ENCODE measurements at places on chromosomes 5 and 9.

DNA sequence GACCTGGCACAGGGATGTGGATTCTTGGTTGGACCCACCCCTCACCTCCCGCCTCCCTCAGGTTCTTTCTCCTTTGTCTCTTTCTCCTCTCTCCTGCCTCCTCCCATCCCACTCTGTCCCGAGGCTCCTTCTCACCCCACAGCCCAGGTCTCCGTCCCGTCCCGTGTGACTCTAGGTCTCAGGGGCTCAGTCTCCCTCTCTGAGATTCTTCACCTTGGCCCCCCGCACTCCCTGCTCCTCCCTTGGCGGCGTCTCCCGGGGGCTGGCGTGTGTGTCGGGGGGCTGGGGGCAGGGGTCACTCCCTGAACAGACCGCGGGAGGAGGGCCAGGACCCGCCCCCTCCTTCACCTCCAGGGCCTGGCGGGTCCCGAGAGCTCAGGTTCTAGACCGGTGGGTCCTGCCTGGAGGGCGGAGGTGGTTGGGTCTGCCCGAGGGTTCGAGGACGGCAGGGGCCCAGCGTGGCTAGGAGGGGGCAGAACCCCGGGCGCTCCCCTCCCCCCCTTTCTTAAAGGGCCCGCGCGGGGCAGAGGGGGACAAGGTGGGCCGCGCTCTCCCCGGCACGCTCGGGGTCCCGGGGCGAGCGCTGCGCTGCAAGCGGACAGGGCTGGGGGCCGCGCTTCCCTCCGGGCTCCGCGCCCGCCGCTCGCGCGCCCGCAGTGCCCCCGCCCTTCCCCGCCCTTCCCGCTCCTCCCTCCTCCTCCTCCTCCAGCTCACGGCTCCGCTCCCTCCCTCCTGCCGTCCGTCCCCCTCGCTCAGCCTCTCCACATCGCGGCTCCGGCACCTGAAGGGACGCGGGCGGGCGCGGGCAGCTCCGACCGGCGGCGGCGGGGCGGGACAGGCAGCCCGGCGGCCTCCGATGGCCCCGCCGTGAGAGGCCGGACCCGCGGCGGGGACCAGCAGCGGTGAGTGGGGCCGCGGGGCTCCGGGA, at the start of gene PSD2:
TSS of gene PSD2 (plus strand) at position 735 of the 928 bp plus-strand sequence. CDS start 13,633 bp downstream, outside the sequence.
- no peak for DNase-seq

DNA sequence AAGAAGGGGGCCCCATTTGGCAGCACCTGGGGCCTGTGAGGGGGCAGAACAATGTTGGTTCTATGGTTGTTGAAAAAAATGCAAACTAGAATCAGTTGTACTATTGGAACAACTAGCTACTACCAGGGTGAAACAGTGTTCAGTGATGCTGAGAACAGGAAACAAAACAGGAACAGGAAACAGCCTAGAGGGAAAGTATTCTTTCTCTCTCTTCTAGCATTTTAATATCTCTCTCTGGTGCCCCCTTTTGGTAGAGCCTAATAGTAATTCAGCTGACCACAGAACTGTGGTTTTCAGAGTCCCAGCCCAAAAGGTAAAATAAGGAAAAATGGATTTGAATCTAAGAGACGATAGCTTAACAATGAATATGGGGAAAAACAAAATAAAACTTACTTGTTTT, 138.0 kb upstream of the KCNN2 start:
- no peak for DNase-seq

- DNase-seq, result no peak
These were observed 384.6 kb upstream of the KLF4 start for GRCh38 chr9:107874137-107874536.

- no peak for DNase-seq
These were observed 157.9 kb downstream of the NFIB start for GRCh38 chr9:14156046-14156445.

- no peak for DNase-seq
These were observed 177.8 kb downstream of the NFIB start for GRCh38 chr9:14136047-14136635.

GRCh38 chr9:92723299-92723625, 41.4 kb downstream of the BICD2 start:
- DNase-seq, result no peak

GRCh38 chr5:159286420-159287035, 23.4 kb downstream of the UBLCP1 start:
- DNase-seq, result no peak

DNA sequence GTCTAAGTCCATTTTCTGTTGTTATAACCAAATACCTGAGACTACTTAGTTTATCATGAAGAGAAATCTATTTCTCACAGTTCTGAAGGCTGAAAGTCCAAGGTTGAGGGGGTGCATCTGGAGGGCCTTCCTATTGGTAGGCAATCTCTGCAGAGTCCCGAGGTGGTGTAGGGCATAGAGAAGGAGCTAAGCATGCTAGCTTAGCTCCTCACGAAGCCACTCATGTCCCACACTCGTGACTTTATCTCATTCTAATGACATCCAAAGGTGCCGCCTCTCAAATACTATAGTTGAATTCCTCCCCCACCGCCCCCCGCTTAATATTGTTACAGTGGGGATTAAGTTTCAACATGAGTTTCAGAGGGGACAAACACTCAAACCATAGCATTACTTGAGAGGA, 36.0 kb upstream of the ZBED3 start:
- no peak for DNase-seq

- DNase-seq, result no peak
These were observed 98.9 kb downstream of the CFAP95 start for GRCh38 chr9:69919461-69920061.

DNA sequence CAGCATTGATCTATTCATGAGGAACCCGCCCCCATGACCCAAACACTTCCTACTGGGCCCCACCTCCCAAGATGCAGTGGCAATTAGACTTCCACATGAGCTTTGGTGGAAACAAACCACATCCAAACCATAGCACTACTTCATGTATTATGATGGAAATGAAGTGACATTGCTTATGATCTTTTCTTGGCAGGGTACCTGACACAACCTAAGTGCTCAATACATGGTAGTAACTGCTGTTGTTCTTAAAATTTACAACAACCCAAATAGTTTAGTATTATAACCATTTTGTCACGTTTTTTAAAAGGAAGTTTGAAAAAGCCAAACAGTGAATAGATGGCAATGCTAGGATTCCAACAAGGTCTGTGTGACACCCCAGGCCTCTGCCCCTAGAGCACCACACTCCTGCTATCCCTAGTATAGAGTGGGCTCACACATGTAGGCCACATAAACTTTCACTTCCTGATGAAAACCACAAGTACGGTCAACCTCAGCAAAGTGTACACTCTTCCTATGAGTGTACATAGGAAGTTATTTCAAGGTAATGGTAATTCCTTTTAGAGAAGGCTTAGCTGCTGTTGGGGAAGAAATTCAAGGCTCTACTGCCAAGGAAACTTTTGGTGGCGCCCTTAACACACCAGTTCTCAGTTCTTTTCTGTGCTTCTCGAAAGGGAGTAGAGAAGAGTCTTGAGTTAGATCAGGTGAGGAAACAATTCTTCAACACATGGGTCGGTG, 97.6 kb downstream of the ARSB start:
- no peak for DNase-seq

DNA sequence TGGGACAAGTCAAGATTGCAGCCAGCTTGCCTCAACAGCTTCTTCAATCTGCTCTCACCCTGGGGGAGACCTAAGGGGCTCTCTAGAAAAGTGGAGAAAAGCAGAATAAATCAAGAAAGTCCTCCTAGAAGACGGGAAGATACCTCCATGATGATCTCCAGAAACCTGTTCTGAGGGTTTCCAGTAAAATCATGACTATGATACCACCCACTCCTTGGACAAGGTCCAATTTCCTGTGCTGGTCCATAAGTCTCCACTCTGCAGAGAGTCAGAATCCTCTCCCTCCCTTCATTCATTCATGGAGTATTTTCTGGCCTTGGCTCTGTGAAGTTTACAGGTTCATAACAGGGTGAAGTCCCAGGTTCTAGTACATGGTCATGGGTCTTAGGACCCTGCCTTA, 168.6 kb downstream of the SLC12A2 start:
- DNase-seq, result no peak

GRCh38 chr5:173968154-173968797, 20.7 kb upstream of the C5orf47 start:
- no peak for DNase-seq

- DNase-seq, result no peak
These were observed 10.5 kb upstream of the SPATA31E1 start for GRCh38 chr9:87872079-87872624.

- no peak for DNase-seq
These were observed 46.7 kb downstream of the IL31RA start for GRCh38 chr5:55897905-55898304.

GRCh38 chr9:24545285-24545684, 412 bp downstream of the IZUMO3 start:
- no peak for DNase-seq

- no peak for DNase-seq
These were observed 748.7 kb downstream of the TLE4 start for GRCh38 chr9:80320480-80320879.

- no peak for DNase-seq
These were observed 172.2 kb downstream of the HSD17B3 start for GRCh38 chr9:96129747-96130146.

DNA sequence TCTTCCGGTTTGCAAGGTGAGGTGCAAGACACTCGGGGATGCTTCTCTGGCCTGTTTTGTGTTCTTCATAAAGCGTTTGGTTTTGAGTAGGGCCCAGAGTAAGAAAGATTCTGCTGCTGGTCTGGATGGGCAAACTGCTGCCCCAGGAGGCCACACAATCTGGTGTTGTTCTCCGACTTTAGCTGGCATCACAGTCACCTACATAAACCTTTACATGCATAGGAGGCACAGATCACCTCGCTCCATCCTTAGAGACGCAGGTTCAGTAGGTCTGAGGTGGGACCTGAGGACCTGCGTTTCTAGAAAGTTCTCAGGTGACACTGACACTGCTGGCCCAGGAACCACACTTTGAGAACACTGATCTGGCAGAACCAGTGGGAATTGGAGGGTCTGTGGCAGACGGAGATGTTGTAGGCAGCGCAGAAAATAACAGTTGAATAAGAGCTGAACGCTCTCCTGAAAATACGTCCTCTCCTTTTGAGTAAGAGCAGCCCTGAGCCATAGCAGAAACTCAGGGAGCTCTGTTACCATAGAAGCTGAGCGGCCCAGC, 3.9 kb upstream of the SLC6A3 start:
- DNase-seq, result no peak

GRCh38 chr9:120683150-120683549, 31.1 kb downstream of the MEGF9 start:
- DNase-seq, result no peak

DNA sequence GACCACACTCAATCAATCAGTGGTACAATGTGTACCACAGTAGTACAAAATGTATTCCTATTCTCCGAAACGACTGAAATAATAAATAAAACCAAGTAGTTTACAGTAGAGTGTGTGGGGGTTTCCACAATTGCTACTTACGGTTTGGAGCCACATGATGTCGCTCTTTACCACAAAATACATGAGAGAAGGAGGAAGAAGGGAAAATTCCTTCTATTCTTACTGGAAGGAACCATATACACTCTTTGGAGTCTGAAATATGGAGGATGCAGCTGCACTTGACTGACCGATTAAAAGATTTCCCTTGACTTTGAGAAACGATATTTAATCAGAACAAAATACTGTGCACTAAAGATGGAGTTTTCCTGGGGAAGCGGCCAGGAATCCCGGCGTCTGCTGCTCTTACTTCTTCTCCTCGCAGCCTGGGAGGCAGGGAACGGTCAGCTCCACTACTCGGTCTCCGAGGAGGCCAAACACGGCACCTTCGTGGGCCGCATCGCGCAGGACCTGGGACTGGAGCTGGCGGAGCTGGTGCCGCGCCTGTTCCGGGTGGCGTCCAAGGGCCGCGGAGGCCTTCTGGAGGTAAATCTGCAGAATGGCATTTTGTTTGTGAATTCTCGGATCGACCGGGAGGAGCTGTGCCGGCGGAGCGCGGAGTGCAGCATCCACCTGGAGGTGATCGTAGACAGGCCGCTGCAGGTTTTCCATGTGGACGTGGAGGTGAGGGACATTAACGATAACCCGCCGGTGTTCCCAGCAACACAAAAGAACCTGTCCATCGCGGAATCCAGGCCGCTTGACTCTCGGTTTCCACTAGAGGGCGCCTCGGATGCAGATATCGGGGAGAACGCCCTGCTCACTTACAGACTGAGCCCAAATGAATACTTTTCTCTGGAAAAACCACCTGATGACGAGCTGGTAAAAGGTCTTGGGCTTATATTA, at the start of gene PCDHA4:
TSS of gene PCDHA4 (plus strand) at position 235 of the 942 bp plus-strand sequence.
- DNase-seq, result no peak

DNA sequence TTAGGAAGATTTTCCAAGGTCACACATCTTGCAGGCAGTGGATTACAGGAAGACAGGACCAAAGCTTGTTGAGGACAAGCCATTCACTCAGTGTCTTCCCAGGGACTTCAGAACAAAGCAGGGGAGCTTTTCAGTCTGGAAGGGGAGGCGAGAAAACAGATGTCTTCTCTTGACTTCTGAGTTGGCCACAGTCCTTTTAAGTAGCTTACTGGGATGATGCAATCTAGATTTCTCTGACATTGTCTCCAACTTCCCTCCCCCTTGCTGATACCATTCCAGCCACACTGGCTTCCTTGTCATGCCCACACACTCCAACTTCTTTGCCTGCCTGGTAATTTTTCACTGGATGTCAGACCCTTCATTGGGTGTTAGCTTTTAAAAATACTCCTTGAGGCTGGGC, 174.2 kb upstream of the TBC1D2 start:
- no peak for DNase-seq

- DNase-seq, result no peak
These were observed 58.5 kb downstream of the GGTA1 start for GRCh38 chr9:121441165-121441564.

DNA sequence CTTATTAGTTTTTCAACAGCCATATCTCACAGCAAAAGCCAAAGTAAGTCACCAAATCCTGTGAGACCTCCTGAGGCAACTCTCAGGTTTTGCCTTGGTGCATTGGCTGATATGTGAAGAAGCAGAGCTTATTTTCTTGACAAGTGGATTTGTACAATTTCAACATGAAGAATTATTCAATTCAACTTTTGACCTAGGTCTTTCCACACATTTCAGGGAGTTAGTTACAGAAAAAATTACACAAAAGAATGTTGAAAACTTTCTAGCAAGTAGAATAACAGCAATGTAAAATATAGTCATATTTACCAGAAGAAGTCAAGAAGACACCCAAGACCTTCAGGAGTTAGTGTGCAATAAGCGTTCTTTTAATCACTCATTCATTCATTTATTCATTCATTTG, 62.4 kb upstream of the ADRB2 start:
- no peak for DNase-seq

- DNase-seq, result no peak
These were observed 29.8 kb upstream of the SLCO6A1 start for GRCh38 chr5:102528600-102528999.

DNA sequence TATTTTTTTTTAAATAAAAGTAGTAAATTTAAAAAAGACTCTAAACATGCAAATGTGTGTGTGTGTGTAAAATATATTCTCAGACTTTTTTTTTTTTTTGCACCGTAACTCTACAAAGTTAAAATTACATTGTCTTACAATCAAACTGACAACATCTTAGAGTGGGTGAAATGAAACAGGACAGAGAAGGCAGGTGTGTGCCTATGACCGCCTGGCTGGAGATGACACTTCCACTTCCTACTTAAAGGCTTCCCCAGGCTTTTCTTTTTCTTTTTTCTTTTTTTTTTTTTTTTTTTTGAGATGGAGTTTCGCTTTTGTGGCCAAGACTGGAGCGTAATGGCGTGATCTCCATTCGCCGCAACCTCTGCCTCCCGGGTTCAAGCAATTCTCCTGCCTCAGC, 2.7 kb upstream of the AK1 start:
- DNase-seq, result no peak
